ENCODE measurements at places on chromosomes 4 and X. TPM values are rescaled to one million over a fixed set of nuclear protein-coding genes. Genes with fewer than 3 reads are reported as not detected.

GRCh38 chrX:38634665-38635064 lies 73.3 kb downstream of the TSPAN7 start:
- H3K4me3 ChIP-seq: no peak overlapping the region
- H3K36me3 ChIP-seq: no peaks in the 10 kb centered on the region
- H3K4me1 ChIP-seq: no peaks in the 10 kb centered on the region
- no peak for DNase-seq

DNA sequence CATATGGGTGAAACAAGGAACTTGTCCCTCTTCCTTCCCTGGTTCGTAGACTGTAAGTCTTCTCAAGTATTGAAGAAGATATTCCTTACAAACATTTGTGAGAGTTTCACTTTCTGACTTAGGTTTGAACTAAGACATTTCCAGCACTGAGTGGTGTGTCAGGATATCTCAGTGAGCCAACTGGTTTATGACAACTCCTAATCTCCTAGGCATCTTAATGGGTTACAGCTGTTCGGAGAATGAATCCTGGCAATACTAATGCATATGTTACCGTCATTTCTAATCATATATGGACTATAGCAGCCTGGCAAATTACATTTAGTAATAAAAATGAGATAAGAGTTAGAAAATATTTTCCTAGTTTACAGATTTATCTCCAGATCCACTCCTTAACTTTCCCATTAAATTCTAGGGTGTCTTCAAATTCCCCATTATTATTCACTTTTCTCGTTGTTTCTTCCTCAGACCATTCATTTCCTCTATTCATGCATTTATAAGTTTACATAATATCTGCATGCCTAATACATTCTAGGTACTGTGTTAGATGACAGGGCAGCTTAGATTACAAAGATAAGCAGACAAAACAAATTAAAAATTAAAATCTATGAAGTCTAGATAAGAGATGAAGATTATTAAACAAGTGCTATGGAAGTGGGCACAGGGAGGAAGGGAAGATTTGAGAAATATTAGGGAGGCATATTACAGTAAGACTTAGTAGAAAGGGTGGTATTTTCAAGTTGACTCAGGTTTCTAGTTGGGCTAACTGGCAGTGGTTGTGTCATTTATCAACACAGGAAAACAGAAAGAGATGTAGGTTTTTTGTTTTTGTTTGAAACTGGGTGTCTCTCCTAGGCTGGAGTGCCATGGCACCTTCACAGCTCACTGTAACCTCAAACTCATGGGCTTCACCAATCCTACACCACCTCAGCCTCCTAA lies 173.9 kb downstream of the WDFY3 start:
- H3K36me3 ChIP-seq: peaks cover 63% of the 10 kb centered on the region
- no peak overlapping the region for H3K4me3 ChIP-seq
- no peaks in the 10 kb centered on the region for H3K27me3 ChIP-seq
- DNase-seq: no peak

GRCh38 chr4:161189286-161190134 lies 974.3 kb downstream of the FSTL5 start:
- no peaks in the 10 kb centered on the region for H3K4me1 ChIP-seq
- H3K27me3 ChIP-seq: no peaks in the 10 kb centered on the region

DNA sequence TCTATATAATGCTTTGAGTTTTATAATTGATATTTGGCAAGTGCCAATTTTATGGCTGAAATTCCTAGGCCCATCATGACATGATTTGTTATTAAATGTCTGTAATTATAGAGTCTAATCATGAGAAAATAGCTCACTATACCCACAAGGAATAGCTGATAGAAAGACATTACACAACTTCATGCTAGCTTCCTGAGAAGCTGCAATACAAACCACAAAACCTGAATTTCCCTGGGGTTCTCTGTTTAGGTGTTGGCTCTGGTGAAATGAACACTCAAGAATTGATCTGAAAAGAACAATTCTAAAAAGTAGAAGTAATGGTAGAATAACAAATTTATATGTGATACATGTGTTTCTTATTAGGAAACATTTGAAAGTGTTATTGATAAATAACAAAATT lies 169.6 kb downstream of the GASK1B start:
- DNase-seq: no peak
- H3K27me3 ChIP-seq: no peaks in the 10 kb centered on the region
- no peak overlapping the region for H3K4me3 ChIP-seq
- H3K36me3 ChIP-seq: no peaks in the 10 kb centered on the region

GALNT7 gene
- 7.9 TPM for total RNA-seq

SATL1 gene
- 0.45 TPM for total RNA-seq

ARR3 gene
- total RNA-seq: not detected

Data from suprapubic skin (tissue), 4 donors.